Skin of body (tissue), 3 donors: ENCODE measurements at places on chromosomes 6 and 20.

DNA sequence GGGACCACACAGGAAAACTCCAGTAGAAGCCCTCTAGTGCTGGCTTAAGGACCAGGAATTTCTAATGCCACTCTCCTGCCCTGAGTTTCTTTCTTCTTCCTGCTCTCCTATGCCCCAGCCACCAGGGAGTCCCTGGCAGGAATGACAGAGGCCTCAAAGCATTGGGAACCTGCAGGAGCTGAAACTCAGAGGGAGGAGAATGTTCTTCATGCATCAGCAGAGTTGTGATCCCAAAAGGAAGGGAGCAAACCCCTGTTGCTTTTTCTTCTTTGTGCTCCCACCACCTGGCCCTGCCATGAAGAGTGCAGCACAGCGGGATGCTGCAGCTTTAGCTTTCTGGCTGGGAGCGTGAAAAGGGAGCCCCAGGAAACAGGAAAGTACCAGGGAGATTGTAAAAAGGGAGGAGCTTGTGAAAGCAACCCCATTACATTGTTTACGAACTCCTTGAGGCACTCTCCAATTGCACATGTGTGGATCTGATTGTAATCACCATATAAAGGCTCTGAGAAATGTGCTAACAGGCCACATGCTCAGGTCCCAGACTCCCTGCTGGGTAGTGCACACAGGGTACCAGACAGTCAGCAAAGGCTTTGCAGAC is 34.7 kb upstream of the FKBP1A start:
- peak; percentile 41 for DNase-seq

- DNase-seq, result peak; percentile 72
Measured at GRCh38 chr6:10962673-10963072, 75.8 kb downstream of the SYCP2L start.

DNA sequence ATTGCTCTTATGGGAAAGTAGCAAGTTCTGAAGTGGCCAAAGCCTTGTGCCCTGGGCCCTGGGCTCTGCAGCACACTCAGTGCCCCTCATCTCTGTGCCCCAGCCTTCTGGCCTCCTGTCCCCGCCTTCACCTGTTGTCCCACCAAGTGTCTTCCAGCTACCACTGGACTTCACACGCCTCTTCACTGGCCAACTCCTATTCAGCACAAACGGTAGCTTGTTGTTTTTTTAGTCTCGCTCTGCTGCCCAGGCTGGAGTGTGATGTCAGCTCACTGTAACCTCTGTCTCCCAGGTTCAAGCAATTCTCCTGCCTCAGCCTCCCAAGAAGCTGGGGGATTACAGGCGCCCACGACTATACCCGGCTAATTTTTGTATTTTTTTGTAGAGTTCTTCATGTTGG is 4.8 kb downstream of the CCHCR1 start:
- no peak for DNase-seq

DNA sequence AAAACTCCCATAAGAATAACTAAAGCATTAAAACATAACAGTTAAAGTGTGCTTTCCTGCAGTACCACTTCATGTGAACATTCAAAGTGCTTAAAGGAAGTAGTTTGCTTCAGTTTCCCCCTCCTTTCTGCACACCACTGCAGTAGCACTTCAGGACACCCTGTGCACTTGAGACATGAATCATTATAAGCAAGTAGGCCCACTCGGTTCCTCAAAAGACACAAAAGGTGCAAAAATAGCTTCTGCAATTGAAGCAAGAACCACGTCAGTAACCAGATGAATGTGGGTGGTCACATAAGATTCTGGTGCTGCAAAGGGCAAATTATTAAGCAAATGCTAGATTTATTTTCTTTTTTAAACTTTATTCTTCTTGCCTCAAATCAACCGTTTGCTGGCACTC is 160.6 kb downstream of the HIVEP2 start:
- DNase-seq, result no peak

DNA sequence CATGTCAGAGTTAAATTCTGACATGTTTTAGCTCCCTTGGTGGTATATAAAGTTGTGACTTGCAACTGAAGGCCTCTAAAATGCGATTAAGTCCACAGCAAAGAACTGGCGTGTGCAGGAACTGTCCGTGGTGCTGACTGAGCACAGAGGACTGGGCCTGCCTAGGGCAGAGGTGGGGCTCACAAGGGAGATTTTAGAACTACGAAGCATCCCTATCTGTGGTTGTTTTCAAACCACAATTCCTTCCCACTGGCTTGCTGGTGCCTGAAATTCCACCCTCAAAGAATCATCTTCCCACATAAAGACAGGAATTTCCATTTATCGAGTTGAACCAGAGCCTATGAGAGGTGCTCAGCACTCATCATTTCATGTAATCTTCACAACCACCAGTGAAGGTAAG is 30.1 kb downstream of the RIMS4 start:
- DNase-seq, result no peak

GRCh38 chr6:5989141-5989723 is 17.5 kb downstream of the NRN1 start:
- no peak for DNase-seq

- DNase-seq, result no peak
Measured at GRCh38 chr6:15414235-15414612, 168.4 kb downstream of the JARID2 start.

DNA sequence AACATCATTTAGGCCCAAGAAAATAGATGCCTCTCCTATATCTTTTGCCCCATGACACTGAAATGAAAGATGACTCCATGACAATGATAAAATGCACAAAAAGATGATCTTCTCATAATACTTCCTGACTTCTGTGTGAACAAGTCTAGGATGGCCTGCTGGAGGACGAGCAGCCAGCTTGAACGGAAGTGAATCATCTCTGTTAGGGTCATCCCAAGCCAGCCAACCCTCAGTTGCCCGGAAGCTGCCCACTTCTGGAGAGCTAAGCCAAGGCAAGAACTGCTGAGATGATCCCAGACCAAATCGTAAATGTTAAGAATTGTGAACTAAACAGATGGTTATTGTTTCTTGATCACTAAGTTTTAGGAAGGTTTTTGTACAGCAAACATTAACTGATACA is 249.7 kb upstream of the HS3ST5 start:
- no peak for DNase-seq

GRCh38 chr6:36334832-36335459 is 1.7 kb downstream of the BNIP5 start:
- DNase-seq, result no peak

- DNase-seq, result no peak
Measured at GRCh38 chr6:68710916-68711315, 75.8 kb downstream of the ADGRB3 start.

- no peak for DNase-seq
Measured at GRCh38 chr20:53522696-53523095, 70.9 kb downstream of the ZNF217 start.

DNA sequence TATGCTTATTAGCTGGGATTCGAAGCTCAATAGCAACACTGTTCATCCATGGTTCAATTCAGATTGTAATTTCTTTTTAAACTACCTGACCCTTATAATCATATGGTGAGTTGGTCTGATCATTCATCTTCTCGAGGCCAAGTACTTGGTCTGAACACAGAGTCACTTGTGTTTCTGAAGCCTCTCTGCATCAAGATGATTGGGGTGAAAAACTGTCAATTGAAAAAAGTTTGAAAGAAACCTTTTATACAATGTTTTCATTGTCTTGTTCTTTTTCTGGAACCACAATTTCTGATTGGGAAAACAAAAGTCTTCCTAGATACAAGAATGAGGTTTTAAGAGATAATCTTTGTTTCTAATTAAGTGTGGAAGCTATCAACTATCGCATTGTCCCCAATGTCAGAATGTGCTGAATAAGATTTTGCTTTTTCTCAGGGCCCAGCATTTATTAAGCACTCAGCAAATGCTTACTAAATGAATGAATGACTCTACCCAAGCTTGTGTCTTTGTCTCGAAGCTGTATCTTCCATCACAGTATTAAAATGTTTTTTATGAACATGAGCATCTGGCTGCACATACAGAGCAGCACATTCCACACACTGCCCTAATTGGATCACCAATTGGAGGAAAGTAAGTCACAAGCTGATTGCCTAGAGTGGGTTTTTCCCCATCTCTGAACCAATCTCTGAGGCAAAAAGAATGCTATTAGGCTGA is 45.0 kb upstream of the MOXD1 start:
- DNase-seq, result no peak

- DNase-seq, result no peak
Measured at GRCh38 chr6:6564154-6564553, 24.4 kb upstream of the LY86 start.

GRCh38 chr6:147201885-147202515 is 2.2 kb upstream of the STXBP5 start:
- no peak for DNase-seq

- DNase-seq, result no peak
Measured at GRCh38 chr6:8879334-8879733, 444.0 kb upstream of the SLC35B3 start.

- no peak for DNase-seq
Measured at GRCh38 chr20:37999526-38000263, 33.6 kb downstream of the TTI1 start.

GRCh38 chr6:25660512-25660911 is 8.5 kb downstream of the SCGN start:
- no peak for DNase-seq

- no peak for DNase-seq
Measured at GRCh38 chr20:1883986-1884385, 11.2 kb upstream of the SIRPA start.

- peak; percentile 77 for DNase-seq
Measured at GRCh38 chr6:132187816-132188215, 213.5 kb downstream of the MOXD1 start.

- DNase-seq, result no peak
Measured at GRCh38 chr20:6295867-6296256, 173.0 kb upstream of the FERMT1 start.

DNA sequence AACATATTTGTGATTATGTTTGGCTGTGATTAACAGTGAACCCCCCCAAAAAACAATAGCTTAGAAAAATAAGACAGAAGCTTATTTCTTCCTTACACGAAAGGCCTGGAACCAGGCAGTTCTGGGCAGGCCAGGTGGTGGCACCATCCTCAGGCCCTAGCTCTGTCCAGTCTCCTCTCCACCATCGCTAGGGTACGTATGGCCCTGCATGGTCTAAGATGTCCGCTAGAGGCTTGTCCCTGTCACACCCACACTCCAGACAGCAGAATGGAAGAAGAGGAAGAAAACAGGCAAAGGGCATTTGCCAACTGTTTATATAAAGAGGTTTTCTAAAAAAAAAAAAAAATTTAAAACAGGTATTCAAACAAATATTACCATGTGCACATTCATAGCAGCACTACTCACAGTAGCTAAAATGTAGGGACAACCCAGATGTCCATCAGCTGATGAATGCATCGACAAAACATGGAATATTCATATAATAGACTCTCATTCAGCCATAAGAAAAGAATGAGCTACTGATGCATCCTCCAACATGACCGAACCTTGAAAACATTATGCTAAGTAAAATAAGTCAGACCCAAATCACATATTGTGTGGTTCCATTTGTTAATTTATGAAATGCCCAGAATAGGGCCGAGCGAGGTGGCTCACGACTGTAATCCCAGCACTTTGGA is 6.7 kb downstream of the TGM3 start:
- no peak for DNase-seq

DNA sequence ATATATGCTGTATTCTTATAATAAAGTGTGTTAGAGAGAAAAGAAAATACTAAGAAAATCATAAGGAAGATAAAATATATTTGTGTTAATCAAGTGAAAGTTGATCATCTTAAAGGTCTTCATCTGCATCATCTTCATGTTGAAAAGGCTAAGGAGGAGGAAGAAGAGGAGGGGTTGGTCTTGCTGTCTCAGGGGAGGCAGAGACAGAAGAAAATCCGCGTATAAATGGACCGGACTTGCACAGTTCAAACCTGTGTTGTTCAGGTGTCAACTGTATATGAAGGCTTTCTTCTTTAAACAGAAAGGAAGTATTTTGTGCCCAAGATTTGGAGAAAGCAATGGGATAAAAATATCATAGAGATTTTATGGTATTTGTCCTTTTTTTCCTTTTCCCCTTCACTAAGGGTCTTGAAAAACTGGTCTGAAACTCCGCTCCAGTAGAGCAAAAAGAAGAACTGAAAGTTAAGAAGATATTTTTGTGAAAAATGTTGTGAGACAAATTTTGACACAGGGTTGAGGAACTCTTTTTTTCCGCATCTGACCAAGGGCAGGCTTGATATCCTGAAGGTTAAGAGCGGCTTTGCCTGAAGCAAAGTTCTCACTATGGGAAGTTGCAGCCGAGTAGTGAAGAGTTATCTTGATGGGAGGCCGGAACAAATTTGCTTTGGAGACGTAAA is 350.7 kb downstream of the LAMA2 start:
- DNase-seq, result no peak

GRCh38 chr6:27873021-27873940 is 38.9 kb downstream of the OR2B2 start:
- DNase-seq, result peak; percentile 88

DNA sequence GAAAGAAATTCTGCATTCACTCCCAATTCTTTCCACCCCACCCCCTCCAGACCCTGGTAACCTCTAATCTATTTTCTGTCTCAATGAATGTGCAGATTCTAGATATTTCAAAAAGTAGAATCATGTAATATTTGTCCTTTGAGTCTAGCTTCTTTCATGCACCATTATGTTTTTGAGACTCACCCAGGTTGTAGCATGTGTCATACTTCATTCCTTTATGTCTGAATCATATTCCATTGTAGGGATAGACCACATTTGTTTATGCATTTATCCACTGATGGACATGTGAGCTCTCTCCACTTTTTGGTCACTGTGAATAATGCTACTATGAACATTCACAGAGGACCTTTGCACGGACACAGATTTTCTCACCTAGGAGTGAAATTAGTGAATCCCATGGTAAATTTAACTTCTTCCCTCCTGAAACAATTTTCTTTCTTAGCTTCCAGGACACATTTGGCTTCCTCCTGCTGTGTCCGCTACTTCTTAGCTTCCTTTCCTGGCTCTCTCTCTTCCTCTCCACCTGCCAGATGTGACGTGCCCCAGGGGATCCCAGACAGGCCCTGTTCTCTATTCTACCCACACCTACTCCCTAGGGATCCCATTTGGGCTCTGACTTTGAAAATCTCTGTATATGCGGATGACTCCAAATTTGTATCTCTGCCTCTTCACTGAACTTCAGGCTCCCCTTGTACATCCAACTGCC is 24.1 kb upstream of the ARFGEF2 start:
- no peak for DNase-seq

DNA sequence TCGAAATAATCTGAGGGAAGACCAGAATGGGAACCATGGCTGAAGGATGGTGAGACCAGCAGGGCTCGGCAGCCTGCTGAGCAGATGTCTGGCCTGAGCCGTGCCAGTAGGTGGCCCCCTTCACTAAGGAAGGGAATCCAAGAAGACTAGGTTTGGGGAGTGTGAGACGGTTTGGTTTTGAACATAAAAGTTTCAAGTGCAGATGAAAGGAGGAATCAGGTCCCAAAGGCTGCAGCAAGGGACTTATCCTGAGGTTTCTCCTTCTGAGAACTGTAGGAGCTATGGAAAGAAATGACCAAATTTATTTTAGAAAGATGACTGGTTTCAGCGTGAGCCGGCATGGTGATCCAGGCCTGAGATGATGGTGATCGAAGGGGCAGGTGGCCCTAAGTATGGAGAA is 4.6 kb upstream of the OSER1 start:
- peak; percentile 41 for DNase-seq

- no peak for DNase-seq
Measured at GRCh38 chr20:46362921-46363867, 43.2 kb downstream of the ELMO2 start.

- DNase-seq, result no peak
Measured at GRCh38 chr6:45697605-45698004, 318.1 kb downstream of the CLIC5 start.

- DNase-seq, result no peak
Measured at GRCh38 chr20:46523696-46524328, 10.5 kb upstream of the ZNF334 start.
